ENCODE measurements at places on chromosomes 11 and 22.

GRCh38 chr11:63880403-63880790 is 36.6 kb downstream of the RCOR2 start:
- DNase-seq = no peak

DNA sequence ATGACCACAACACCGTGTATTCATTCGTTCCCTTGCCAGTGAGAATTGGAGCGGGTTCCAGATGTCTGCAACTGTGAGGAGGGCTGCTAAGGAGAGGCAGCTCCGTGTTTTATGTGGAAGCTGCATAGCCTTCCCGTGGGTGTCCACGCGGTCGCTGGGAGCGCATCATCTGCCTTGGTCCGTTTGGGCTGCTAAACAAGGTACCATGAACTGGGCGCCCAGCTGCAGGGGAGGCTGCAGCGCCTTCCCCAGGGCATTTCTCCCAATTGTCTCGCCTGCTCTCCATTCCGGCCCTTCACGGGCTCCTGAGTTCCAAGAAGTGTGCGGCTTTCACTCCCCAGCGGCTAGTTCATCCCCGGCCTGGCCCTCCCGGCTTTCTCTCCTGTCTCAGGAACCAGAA is 1446.4 kb downstream of the TBC1D22A start:
- DNase-seq = no peak

DNA sequence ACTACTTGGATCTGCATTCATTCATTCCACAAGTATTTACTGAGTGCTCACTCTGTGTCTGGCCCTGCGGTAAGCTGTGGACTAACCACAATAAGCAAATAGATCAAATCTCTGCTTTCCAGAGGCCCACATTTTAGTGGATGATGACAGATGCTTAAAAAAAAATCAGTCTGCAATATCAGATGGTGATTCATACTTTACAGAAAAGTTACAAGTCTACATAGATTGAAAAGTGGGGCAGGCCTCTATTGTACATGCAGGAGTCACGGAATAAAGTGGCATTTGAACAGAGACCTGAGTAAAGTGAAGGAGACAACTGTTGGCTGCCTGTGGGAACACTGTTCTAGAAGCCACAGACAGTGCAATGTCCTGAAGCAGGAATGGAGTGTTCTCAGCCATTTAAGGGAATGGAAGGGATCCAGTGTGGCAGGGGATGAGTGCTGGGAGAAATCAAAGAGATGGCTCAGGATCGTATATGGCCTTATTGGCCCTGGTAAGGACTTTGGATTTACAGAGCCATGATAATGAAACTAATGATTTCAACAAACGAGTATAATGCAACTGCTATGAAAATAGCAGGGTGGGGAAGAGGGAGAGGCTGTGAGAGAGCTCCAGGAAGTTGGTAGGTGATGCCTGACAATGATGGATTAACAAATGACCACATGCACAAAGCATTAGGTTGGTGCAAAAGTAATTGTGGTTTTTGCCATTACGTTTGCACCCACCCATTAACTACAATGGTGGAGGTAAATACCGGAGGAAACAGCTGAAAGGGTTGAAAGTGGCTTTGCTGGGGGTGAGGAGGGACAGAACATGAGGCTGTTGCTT is 31.1 kb downstream of the TMEM45B start:
- no peak for DNase-seq

GRCh38 chr22:44735518-44736428 is 16.6 kb upstream of the ARHGAP8 start:
- DNase-seq = peak; percentile 85

DNA sequence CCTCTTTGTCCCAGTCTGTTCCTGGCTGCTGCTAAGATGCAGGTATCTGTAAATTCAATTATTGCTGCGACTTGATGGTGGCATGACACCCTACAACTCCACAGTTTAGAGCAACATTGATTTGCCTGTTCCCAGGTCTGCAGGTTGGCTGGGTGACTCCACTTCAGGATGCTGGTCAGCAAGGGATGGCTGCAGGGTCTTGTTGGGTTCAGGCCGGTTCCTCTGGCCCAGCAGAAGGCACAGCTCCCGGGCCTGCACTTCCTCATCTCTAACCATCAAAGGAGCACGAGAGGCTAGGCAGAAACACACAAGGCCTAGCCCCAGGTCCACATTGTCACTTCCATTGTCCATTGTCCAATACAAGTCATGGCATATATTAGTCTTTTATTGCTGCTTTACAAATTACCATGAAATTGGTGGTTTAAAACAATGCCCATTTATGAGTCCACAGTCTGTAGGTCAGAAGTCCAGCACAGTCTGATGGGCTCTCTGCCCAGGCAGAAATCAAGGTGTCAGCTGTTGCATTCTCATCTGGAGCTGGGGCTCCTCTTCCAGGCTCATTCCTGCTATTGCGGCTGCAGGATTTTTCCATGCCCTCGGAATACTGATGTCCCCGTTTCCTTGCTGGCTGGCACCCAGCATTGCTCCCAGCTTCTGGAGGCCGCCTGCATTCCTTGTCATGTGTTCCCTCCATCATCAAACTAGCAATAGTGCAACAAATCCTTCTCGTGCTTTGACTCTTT is 96.6 kb upstream of the LMO1 start:
- no peak for DNase-seq

- DNase-seq = no peak
Observed at GRCh38 chr22:38016182-38017151, 32.1 kb upstream of the SOX10 start.

GRCh38 chr11:72634472-72635095 is 39.6 kb downstream of the PDE2A start:
- DNase-seq = no peak
